ENCODE measurements at places on chromosomes 13 and 19.

- DNase-seq = no peak
Measured at GRCh38 chr13:92830821-92831220, 395.8 kb upstream of the GPC6 start.

DNA sequence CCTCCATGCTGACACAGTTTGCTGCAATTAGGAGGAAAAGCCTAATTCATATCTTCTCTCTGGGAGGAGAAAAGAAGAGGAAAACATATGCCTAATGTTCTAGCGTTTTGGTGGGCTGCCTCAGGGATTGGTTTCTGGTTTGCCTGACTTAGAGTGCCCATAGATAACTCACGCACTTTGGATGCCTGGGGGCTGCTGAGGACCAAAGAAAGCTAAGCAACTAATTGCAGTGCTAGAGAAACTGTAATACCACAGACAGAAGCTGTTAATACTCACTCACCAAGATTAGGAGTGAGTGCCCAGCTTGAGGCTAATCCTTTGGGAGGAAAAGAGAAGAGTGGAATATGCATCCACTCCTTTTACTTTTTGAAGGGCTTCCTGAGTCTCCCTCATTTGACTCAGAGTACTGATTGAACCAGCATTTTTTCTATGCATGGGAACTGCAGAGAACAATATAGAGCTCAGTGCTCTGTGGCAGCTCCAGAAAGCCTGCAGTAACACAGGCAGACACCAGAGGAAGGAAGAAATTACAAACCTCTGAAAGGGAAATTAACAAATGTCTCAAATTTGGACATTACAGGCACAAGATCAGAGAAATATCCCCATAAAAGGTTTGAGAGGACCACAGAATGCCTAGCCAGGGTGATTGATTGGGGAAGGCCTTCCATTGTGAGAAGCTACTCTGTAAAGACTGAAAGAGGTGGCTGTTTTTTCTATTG is 666.4 kb downstream of the OLFM4 start:
- no peak for DNase-seq

- no peak for DNase-seq
Measured at GRCh38 chr13:36819739-36820090, 693 bp downstream of the RFXAP start.

DNA sequence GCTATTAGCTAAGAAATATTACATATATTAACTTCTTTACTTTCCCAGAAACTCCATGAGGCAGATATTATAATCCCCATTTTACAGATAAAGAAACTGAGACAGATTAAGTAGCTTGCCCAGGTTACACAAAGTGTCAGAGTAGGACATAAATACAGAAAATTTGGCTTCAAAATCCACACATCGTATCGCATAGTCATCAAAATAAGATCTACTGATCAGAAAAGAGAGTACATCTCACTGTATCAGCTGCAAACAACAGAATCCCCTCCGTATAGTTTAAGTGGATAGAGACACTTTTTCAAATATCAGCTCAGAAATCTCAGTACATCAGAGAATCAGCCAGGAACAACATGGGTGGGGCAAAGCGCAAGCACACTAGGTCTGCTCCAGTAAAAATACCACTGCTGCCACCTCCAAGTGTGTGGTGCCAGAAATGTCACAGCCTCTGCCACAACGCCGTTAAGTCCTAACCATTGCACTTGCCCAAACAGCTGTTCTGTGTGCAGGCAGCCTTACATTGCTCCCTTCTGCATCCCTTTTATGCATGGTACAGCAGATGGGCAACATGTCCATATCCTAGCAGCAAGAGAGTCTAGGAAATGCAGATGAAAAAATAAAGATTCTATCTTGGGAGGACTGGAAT is 204.8 kb downstream of the KLF12 start:
- DNase-seq = no peak

DNA sequence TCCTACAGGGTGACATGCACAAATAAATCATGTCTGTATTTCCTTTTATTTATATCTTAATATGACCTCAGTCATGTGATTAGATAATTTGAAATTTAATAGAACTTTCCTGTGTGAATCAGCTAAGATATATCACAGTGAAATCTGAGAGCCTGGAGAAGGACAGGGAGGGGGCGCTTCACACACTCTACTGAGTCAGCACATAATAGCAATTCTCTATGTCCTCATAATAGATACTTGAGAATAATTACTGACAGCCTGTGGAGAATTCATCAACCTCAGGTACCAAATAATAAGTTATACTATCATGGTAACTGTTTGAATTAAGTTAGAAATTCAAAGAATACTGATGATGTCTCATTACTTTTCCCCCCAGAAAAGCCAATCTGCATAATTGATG is 98.0 kb upstream of the SLC10A2 start:
- DNase-seq = no peak

DNA sequence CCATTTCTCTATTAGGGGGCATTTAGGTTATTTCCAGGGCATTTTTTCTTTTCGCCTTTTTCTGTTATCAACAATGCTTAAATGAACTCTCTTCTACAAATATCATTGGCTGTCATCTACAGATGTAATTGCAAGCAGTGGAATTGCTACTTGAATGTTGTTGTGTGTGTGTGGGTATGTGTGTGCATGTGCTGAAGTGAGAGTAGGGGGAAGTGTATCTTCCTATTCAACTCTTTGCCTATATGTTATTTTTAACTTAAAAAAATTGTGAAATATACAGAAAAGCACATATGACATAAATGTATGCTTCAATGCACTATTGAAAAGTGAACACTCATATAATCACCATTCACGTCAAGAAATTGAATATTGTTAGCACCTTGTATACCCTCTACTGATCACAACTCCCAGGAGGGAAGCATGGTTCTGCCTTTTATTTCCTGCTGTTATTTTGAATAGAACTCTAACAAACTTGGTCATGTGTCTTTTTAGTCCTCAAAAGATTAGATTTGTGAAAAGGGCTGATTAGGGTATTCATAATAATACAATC is 24.7 kb downstream of the WDFY2 start:
- no peak for DNase-seq

DNA sequence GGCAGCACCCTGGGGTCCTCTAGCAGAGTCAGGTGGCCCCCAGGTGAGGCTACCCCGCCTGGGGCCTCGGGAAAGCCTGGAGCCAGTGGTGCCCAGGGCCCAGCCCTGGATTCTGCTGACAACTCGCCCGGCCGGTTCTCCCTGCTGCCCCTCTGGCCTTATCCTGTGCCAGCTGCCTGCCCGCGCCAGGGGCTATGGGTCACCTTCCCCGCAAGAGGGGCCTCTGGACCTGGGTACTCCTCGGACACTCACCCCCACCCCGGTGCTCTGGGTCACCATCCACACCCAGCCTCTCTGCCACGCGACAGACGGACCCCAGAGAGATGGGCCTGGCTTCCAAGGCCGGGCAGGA is 24.0 kb downstream of the ZBTB7A start:
- no peak for DNase-seq

DNA sequence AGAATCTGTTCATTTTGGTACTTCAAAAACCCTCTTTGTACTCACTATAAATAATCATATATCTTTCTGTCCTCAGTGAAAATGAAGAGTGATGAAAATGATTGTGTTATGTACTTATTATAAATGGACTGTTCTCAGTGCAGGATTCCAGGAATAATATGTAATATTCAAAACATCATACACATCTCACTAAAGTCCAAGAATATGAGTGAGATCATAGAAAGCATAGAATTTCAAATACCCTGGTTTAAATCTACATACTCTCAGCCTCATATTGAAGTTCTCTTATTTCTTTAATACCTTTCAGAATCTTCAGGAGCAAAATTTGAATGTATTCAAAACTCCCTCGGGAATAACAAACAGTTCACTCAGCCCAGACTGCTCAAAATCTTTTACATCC is 868.0 kb downstream of the SLITRK6 start:
- no peak for DNase-seq

- no peak for DNase-seq
Measured at GRCh38 chr13:66915596-66916185, 314.4 kb downstream of the PCDH9 start.

DNA sequence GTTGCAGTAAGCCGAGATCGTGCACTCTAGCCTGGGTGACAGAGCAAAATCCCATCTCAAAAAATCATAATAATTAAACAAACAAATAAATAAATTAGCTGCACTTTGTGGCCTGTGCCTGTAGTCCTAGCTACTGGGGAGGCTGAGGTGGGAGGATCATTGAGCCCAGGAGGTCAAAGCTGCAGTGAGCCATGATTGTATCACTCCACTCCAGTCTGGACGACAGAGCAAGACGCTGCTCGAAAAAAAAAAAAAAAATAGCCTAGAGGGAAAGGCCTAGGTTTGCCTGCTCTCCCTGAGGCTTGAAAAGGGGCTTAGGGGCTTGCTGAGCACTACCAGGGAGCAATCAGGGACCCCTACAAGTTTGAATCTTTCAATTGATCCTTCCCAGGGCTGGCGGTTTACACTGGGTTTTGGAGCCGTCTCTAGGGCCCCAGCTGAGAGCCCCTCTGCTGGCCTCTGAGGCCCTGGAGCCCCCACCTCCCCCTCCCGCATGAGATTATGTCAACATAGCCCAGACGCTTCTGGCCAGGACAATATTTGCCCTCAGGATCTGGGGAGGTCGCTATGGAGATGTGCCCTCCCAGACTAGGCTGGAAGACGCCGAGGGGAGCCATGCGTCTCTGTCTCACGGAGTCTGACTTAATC is 10.4 kb upstream of the GIPR start:
- DNase-seq = no peak

DNA sequence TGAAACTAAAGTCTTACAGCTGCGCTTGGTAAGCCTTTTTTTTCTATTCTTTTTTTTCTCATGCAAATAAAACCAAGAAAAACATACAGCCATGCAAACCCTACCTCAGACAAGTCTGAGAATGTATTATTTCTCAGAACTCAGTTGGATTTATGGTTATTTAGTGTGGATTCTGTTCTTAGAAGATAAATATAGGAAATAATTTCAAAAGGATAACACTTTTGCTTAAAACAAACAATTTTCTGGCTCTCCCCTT is 40.7 kb upstream of the TNFSF11 start:
- DNase-seq = no peak

GRCh38 chr19:11437955-11438354 is 2.5 kb downstream of the PRKCSH start:
- DNase-seq = no peak

DNA sequence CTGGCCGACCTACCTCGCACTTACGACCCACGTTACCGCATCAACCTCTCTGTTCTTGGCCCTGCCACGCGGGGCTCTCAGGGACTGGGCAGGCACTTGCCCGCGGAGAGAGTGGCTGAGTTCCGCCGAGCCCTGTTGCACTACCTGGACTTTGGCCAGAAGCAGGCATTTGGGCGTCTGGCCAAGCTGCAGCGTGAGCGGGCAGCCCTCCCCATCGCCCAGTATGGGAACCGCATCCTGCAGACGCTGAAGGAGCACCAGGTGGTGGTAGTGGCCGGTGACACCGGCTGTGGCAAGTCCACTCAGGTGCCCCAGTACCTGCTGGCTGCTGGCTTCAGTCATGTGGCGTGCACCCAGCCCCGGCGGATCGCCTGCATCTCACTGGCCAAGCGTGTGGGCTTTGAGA is 4.2 kb downstream of the DHX34 start:
- DNase-seq = no peak

DNA sequence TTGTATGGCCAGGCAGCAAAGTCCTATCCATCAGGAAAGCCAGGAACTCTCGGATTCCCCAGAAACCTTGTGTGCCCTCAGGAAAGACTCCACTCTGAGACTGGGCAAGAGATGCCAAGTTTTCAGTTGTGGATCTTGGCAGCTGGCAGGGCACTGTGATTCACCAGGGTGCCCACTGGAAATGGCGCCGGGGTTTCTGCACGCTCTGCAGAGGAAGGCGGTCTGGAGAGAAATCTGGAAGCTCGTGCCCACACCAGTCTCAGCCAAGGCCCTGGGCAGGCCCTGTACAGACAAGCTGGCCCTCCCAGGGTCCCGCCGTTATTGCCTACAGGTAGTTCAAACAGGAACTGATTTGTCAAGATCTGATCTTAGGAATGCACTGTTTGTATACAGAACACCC is 4.9 kb downstream of the NAPA start:
- DNase-seq = no peak

DNA sequence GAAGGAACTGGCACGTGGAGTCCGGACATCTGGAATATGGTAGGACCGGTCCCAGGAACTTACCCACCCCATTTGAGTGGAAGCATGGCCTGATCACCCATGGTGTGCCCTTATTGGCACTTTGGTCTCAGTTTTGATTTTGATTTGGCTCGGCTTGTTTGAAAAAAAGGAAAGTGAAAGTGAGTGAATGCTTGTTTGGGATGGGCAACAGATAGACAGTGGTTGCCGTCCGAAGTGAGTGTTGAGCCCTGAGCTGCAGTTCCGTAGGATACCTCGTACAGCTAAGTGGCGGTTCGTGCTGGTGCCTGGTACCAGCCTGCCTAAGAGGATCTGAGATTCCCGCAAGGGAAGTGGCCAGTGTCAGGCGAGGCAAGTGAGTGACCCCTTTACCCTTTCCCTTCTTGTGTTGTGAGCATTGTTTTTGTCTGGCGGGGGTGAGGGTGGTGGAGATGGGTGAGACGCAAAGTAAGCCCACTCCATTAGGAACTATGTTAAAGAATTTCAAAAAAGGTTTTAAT is 605.8 kb downstream of the UQCRFS1 start:
- DNase-seq = no peak

DNA sequence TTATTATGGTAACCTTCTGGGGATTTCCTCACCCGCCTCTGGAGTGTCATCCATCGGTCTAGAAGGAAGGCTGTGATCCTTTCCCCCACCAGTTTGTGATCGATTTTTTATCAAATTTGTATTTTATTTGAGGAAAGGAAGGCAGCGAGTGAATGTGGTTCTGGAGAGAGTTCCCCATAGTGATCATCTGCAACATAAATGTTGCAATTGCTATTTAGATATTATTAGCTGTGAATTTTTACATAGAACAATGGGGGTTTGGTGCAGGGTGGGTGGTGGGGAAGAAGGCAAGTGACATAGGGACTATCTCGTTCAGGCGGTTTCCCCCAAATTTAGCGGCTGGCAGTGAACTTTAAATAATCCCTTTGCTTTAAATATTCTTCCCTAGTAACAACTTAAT is 1.2 kb downstream of the CDK8 start:
- no peak for DNase-seq

GRCh38 chr13:49627831-49628652 is at the start of gene ARL11:
TSS of gene ARL11 (plus strand) at chr13:49628507. CDS start at chr13:49630448, 1,941 bp downstream.
- DNase-seq = no peak

- DNase-seq = no peak
Measured at GRCh38 chr19:570251-570686, 2.1 kb upstream of the BSG start.

DNA sequence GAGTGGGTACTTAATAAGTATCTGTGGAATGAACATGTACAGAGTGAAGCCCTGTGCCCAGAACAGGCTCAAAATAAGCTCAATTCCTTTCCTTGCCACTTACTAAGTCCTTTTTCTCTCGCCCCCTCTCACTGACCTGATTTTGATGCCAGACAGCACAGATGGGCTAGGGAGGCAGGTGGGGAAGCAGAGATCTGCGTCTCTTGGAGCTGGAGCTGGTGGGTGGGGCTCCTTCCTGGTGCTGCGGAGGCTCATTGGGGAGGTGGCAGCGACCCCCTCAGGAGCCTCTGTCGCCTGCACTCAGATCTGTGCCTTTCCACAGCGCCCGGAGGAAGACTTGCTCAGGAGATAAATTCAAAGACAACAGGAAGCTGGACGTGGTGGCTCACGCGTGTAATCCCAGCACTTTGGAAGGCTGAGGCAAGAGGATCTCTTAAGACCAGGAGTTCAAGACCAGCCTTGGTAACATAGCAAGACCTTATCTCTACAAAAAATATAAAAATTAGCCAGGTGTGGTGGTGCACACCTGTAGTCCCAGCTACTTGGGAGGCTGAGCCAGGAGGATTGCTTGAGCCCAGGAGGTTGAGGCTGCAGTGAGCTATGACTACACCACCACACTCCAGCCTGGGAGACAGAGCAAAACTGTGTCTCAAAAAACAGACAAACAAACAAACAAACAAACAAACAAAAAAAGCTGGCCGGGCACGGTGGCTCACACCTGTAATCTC is 14.6 kb downstream of the AKT2 start:
- DNase-seq = no peak

Data from retinal pigment epithelial cell (primary cell).